ENCODE measurements at places on chromosomes 6 and 20.

DNA sequence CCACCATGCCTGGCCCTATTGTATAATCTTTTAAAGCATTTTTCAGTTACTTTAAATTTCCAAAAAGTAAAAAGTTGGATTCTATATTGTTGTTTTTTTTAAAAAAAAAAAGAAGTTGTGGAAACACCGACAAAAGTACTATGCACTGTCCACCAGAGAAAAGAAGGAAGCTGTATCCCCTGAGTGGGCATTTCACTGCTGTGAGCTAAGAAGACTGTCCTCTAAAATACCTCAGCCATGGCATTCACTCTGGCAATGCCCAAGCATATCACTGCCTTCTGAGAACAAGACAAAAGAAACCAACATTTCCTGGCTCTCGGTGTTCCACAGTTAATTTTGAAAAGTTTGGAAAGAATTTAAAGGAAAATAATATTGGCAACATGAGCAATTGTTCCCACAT, 117.8 kb downstream of the IPCEF1 start:
- DNase-seq: no peak

DNA sequence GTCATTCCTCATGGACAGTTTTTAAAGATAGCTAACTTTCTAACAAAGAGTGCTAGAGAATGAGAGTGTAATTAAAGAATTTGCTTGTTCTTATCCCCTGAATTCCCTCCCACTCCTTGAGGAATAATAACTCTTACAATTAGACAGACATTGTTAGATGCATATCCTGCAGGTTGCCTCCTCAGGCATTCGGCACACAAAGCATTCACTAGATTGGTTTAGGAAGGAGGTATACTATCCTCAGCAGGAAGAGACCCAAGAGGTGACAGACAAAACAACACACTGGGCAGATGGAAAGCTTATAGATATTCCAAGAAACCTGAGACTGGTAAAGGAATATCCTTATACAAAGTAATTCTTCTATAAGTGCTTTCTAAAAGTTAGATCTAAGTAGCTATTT, 109.1 kb upstream of the FAM184A start:
- DNase-seq: no peak

GRCh38 chr6:119110601-119111548, 32.4 kb upstream of the FAM184A start:
- peak; percentile 61 for DNase-seq

DNA sequence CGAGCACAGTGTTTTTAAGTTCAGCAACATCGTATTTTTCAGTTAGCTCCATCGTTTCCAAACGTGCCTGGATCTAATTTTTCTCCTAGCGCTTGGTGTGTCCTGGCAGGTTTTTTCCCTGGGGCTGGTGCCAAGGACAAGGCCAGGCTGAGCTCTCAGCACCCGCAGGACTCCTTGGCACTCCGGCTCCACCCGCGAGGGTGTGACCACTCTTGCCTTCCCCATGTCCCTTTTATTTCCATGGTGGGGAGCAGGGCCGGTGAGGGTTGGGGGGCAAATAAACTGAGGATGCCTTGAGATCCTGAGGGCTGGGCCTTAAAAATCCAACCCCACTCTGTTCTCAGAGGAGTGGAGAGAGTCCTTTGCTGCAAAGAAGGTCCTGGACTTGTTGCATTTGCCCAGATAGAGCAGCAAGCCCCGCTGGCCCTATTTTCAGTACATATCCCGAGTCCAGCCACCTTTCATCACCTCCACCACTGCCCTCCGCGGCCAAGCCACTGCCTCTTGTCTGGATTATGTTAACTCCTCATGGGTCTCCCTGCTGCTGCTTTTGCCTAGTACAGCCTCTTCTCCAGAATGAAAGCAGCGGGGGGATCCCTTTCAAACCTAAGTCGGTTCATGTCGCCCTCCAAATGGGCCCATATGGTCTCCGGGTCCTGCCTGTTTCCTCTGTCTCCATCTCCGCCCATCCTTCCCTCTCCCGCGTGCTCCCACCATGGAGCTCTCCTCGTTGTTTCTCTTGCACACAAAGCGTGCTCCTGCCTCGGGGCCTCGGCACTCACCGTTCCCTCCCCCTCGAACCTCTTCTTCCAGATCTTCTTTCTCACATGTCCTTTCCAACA, 4.5 kb upstream of the RAB44 start:
- DNase-seq: no peak

GRCh38 chr6:32679492-32679891, 13.0 kb upstream of the HLA-DQB1 start:
- DNase-seq: no peak

GRCh38 chr6:161013695-161014094, 22.1 kb downstream of the MAP3K4 start:
- DNase-seq: no peak

DNA sequence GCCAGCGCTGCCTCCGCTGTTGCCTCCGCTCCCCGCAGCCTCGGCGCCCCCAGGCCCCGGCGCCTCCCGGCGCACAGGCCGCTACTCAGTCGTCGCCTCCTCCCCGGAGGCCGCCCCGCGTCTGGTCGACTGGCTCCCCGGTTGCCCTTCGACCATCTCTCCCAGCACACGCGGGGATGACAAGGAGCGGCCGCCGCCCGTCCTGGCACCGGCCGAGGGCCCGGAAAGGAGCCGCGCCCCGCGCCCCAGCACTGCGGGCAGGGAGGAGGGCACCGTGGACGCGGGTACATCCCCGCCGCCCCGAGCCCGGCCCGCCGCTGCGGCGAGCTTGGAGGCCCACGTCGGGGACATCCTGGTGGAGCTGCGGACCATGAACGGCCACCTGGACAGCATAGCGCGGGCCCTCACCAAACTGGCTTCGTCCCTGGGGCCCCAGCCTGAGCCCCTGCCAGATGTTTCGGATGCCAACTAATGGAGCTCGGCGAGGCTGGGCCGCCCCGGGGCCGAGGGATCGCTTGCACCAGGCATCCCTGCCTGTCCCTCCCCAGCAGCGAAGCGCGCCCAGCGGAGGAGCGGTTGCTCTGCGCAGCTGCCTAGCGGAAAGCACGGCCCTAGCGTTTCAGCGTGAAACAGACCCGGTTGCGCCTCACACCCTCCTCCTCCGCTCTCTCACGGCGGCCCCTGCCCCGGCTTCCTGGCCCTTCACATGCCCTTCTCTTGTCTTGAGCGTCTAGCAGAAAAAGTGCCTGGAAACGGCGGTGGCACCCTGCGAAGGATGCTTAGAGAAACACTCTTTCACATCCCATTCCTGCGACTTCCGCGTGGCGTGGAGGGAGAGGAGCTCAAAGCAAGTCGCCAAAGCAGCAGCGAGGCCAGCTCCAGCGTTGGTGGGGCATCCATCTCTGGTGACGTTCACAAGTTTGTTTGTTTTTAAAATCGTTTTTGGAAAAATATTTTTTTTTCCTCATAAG, 285.8 kb upstream of the SUPT3H start:
- DNase-seq: peak; percentile 38

DNA sequence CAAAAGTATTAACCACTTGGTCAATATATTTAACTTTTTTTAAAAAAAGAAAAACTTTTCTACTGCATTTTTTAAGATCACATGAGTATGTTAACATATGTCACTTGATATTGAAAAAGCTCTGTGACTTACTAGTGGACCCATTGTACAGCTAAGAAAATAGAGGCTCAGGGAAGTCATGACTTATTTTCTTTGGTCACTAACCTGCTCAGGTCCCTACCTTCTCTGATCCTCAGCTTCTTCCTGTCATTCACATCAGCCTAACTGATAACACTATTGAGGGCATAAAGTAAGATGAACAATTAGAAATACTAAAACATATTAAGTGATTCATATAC, 19.8 kb downstream of the AGPAT4 start:
- no peak for DNase-seq

GRCh38 chr6:147849401-147850330, 341.2 kb downstream of the SAMD5 start:
- no peak for DNase-seq

DNA sequence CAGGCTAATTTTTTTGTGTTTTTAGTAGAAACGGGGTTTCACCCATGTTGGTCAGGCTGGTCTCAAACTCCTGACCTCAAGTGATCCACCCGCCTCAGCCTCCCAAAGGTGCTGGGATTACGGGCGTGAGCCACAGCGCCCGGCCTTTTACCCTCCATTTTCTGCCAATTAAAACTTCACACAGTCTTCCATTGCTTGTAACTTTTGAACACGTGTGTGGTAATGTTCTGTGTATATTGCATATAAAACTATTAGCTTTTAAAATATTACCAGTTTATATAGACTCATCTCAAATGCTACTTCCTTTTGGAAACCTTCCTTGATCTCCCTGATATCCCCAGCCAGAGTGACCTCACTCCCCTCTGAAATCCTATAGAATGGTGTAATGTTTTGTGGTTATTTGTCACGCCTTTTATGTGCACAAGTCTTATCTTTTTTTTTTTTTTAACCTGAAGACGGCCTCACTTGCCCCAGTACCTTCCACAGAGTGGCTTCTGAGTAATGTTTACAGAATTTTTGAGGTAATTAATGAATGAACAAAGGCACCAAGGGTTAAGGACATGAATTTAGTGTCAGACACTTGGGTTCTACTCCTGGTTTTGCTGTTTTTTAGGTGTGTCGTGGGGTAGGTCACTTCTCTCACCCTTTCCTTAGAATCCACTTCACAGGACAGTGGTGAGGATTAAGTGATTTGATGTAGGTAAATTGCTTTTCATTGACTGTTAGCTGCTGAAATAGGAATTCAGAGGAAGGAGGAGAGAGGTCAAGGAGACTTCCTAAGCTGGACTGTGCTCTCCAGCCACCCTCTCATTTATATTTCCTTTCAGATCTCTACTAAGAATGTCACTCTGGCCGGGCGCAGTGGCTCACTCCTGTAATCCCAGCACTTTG, 11.2 kb upstream of the MMP24 start:
- no peak for DNase-seq

DNA sequence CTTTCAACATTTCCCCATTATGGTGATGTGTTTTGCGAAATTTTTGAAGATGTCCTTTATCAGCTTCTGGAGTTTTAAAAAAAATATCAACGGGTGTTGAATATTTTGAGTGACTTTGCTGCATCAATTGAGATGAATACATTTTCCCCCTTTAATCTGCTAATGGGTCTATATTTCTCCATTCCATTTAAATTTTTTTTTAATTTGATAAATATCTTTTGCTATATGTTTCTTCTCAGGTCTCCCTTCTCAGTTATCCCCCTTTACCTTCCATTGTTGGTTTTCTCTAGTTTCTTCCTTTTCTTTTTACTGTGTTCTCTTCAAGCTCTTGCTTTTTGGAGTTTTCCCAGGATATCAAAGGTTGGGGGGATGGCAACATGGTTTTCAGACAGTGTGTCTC, 1.4 kb upstream of the KIFC1 start:
- DNase-seq: no peak

Measured in globus pallidus (tissue), 1 donor.